ENCODE measurements at places on chromosomes 13 and 19. TPM values are rescaled to one million over a fixed set of nuclear protein-coding genes. Genes with fewer than 3 reads are reported as not detected.
A peak's percentile ranks its signal among the peaks of the same experiment; 100 is the strongest.

GRCh38 chr13:41107104-41107571 lies 25.5 kb downstream of the KBTBD6 start:
- no peak for ATAC-seq

DNA sequence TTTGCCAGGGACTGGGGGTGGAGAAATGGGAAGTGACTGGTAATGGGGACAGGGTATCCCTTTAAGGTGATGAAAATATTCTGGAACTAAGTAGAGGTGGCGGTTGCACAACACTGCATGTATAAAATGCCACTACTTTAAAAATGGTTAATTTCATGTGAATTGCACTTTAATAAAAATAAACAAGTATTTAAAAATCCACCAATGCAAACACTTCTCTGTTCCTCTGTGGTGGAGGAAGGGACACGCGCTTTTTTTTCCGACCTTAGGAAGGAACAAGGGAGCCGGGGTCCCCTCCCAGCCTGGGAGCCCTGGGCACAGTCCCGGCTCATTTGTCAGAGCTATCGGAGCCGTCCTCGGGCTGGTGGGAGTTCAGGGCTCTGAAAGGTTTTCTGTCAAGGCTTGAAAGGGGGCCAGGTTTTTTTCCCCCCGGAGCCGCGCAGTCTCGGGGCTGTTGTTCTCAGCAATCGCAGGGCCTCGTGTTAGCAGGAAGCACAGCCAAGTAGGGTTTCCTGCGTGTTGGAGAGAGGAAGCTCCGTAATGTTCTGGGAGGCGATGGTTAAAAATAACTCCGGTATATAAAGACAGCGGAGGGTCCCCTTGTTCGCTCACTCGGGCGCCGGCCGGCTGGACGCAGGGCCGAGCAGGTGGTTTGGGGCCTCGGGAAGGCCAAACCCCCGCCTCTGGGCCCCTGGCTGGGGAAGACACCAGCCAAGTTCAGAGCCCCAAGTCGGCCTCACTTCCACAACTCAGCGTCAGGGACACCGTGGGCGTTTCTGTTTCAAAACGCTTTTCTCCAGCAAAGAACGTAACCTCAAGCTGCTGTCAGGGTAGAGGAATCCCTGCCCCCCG lies 41.2 kb upstream of the KLF2 start:
- ATAC-seq, result peak; percentile 46

DNA sequence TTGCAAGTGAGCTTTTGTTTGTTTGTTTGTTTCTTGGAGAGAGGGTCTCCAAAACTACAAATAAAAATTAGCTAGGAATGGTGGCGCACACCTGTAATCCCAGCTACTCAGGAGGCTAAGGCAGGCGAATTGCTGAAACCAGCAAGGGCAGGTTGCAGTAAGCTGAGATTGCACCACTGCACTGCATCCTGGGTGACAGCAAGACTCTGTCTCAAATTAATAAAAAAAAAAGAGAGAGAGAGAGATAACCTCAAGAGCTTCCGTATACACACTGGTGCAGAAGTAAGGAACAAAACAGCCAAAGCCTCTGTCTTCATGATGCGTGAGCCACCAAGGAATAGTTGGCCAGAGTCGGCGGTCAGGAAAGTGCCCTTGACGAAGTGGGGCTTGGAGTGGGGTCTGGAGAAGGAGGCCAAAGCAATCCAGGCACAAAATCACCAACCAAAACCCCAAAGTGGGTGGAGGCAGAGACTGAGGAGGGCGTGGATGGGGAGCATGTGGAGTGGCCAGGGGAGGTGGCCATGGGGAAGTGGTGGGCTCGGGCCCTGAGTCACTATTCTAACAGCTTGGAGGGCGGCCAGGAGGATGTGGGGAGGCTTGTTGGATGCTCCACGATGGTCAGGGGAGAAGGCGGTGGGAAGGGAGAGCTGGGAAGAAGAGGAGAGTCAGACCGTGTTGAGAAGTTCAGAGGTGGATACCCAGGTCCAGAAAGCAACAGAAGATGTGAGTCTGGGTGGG lies 21.2 kb upstream of the TOMM40 start:
- no peak for ATAC-seq

- peak; percentile 64 for ATAC-seq
Measured at GRCh38 chr13:27359199-27359821, 65.1 kb upstream of the GTF3A start.

GRCh38 chr19:7211191-7211951 lies 82.8 kb downstream of the INSR start:
- ATAC-seq, result no peak

DNA sequence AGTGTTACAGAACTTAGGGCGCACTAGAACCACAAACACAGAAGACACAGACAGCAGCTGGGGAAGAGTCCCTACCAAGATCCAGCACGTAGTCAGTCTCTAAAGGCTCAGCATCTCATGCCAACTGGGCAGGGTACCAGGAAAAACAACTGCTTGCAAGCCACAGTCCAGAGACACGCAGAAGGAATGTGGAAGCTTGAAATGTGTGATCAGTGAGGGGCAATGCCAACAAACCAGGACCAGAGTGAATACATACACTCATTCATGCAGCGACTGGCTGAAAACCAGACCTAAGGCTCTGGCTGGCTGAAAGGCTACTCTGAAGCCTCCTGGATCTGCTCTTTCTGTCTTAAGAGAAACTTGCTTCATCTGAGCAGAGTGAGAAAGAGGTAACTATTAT lies 1484.8 kb downstream of the EFNB2 start:
- ATAC-seq, result no peak

UFM1 gene
- total RNA-seq, result 85.8 TPM

ZNF460 gene
- 68.6 TPM for total RNA-seq
